Activated CD8-positive, alpha-beta memory T cell treated with anti-CD3 and anti-CD28 coated beads for 1 hour (primary cell): ENCODE measurements at places on chromosomes 7 and 10.

GRCh38 chr10:78543749-78544362 is 510.2 kb downstream of the RPS24 start:
- DNase-seq = no peak

DNA sequence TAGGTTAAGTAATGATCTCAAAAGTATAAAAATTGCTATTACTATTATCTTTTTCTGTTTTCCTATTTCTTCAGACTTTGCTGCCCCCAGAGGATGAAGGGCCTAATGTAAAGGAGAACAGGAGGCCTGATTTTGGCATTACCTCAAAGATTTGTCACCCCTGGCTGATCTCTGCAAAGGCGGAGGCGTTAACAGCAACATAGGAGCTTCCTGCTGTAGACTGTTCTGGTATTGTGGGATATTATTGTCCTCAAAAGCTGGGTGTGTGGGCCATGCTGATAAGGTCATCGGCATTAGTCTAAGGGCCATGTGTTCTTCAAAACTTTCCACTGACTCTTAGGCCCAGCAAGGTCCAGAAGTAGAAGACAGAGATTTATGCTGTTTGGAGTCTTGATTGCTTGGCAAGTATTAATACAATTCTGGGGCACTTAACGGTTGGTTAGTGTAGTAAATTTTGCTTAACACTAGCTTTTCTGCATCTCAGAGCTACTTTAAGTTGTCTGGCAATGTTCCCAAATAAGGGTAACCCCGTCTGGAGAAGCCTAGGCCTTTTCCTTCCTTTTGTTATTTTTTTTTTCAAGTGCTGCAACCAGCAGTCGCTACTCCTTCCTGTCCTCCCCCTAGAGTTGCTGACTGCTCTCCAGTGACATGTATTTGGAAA is 14.0 kb upstream of the ENTPD1 start:
- DNase-seq = no peak

DNA sequence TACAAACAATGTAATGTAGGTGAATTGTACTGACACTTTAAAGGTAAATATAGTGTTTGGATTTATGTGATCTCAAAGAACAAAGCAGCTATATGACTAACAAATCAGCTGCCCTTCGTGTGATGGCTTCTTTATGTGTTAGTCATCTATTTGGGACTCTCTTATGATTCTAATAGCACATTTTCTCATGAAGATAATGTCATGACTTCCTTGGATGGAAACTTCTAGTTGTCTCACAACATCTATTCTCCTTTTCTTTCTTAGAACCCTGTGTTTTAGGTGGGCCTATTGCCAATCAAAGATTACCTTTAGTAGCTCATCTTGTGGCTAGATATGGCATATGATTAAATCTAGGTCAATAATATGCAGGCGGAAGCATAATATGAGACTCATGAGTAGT is 45.0 kb downstream of the TMEM106B start:
- no peak for DNase-seq

- no peak for DNase-seq
Observed at GRCh38 chr7:10685040-10685439, 288.6 kb upstream of the PHF14 start.

DNA sequence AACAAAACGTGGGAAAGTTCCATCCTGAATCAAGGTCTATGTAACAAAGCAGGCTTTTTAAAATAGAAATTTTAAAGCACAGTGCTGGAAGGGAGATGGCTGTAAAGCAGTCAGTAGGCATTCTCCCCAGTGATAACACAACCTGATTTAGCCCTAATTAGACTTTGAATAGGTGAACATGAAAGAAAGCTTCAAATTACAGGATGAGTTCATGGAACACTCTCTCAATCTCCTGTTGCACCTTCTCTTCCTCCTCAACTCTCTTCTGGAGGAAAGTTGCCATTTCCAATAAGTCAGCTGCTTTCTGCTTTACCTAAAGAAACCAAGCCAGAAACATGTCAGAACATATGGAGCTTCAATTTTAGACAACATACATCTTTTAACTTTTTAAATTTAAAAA is 20.1 kb downstream of the SFR1 start:
- no peak for DNase-seq

DNA sequence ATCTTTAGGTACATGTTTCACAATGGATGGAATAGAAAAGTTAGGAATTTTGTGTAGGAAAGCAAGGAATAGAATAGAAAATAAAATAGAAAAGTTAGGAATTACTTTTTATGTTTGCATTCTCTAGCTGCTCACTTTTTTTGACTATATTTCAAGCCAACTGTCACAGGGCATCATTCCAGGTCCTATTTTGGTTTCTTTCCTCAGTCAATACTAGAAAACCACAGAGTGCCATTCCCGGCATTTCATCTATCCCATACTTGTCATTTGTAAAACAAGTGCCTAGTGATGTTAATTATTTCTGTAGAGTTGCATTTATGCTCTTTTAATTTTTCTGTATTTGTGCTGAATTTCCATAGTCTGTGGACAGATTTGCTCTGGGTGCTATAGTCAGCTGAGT is 66.2 kb downstream of the SDK1 start:
- no peak for DNase-seq

GRCh38 chr10:106785528-106785927 is 379.0 kb downstream of the SORCS1 start:
- DNase-seq = no peak
